ENCODE measurements at places on chromosomes 13 and 19.

- H3K27ac ChIP-seq: no peak overlapping the region
- no peaks in the 10 kb centered on the region for H3K36me3 ChIP-seq
- no peak overlapping the region for H3K4me3 ChIP-seq
- DNase-seq: no peak
- H3K27me3 ChIP-seq: no peaks in the 10 kb centered on the region
Observed at GRCh38 chr13:79222427-79223205, 183.4 kb downstream of the RBM26 start.

DNA sequence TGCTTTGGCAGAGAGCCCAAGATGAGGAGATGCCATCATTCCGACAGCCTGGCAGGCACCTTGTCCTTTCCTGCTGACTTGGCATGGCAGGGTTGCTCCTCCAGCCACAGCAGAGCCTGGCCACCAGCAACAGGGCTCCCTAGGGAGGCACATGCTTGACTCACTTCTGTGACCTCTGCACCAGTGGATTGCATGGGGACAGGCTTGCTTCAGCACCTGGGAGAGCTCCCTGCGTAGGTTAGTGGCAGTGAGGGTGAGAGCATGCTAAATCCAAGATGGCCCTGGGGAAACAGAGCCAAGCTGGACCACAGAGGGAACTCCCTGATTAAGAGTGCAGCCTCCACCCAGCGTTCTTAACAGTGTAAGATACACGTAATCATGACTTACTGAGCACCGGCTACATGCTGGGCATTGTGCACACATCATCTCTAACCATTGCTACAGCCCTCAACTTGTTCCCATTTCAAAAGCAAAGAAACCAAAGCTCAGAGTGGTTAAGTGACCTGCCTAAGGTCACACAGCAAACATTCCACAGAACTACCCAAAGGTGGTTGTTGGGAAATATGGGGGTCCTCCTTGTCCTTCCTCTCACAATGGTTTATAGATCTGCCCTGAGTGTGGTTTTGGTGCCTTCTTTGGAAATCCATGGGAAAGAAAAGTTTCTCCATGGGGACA is 116.6 kb upstream of the UQCRFS1 start:
- no peak overlapping the region for H3K27ac ChIP-seq
- no peaks in the 10 kb centered on the region for H3K4me1 ChIP-seq
- DNase-seq: no peak
- no peak overlapping the region for H3K4me3 ChIP-seq
- no peaks in the 10 kb centered on the region for H3K36me3 ChIP-seq

GRCh38 chr19:29796173-29796573 is 15.6 kb upstream of the CCNE1 start:
- no peaks in the 10 kb centered on the region for H3K27me3 ChIP-seq
- H3K27ac ChIP-seq: no peak overlapping the region
- no peaks in the 10 kb centered on the region for H3K36me3 ChIP-seq
- DNase-seq: no peak
- H3K4me3 ChIP-seq: no peak overlapping the region
- no peaks in the 10 kb centered on the region for H3K4me1 ChIP-seq

- H3K4me3 ChIP-seq: no peak overlapping the region
- DNase-seq: no peak
- H3K27ac ChIP-seq: no peak overlapping the region
- H3K27me3 ChIP-seq: no peaks in the 10 kb centered on the region
- peaks cover 70% of the 10 kb centered on the region for H3K36me3 ChIP-seq
- H3K4me1 ChIP-seq: no peaks in the 10 kb centered on the region
Observed at GRCh38 chr19:308471-309205, 17.4 kb upstream of the PLPP2 start.

- no peak for DNase-seq
- H3K27me3 ChIP-seq: no peaks in the 10 kb centered on the region
- no peaks in the 10 kb centered on the region for H3K36me3 ChIP-seq
Observed at GRCh38 chr13:63636316-63636993, 2220.8 kb upstream of the PCDH20 start.

- H3K4me3 ChIP-seq: no peak overlapping the region
- H3K36me3 ChIP-seq: peaks cover 86% of the 10 kb centered on the region
- no peak overlapping the region for H3K27ac ChIP-seq
- no peaks in the 10 kb centered on the region for H3K27me3 ChIP-seq
Observed at GRCh38 chr19:870963-871401, 11.5 kb downstream of the CFD start.

Data from tibial artery (tissue), 4 donors.